NK-92 treated with Interleukin-12 subunit alpha and Interleukin-12 subunit beta, amount 100 ng/mL, for 24 hours (cell line): ENCODE measurements at places on chromosomes 12 and 14.

DNA sequence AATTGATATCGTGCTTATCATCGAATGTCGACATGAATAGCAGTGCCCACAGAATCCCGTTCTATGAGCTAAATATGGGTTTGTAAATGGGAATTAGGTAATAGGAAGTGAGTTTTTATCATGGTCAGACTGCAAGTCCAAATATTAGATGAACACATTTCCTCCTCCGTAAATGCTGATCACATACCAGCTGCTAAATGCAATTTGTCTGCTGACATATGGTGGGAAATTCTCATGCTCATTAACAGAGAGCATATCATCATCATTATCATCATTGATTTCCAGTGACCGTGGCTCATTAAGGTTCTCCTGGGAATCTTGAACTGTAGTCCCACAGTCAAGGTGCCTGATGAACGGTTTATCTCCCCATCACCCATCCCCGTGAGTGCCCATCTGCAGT lies 998.8 kb upstream of the TMEM132C start:
- DNase-seq = no peak

- DNase-seq = no peak
These were observed 94.0 kb downstream of the TBX5 start for GRCh38 chr12:114311974-114312373.

GRCh38 chr12:106273491-106273890 lies 25.7 kb upstream of the CKAP4 start:
- DNase-seq = no peak

- DNase-seq = no peak
These were observed 21.8 kb downstream of the SLC15A4 start for GRCh38 chr12:128801879-128802391.

DNA sequence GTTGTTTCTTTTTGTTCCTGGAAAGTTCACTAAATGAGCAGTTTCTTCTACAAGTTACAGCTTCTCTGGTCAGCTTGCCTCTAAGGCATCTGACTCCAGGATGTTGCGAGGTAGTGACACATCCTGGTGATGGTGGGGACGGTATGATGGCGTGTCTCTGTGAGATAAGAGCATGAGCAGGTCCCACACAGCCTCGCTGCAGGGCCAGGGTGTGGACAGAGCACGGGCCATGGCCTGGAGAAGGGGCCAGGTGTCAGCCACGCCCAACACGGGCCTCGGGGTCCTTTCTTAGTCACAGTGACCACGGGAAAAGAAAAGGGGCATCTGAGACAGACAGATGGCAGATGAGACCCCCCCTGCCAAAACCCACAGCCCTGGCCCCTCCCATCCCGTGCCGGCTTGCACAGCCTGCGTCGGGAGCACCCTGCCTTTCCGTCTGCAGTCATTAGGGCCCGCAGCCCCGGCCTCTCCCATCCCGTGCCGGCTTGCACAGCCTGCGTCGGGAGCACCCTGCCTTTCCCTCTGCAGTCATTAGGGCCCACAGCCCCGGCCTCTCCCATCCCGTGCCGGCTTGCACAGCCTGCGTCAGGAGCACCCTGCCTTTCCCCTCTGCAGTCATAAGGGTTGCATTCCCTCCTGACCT lies 79.3 kb upstream of the DYNC1H1 start:
- DNase-seq = no peak

DNA sequence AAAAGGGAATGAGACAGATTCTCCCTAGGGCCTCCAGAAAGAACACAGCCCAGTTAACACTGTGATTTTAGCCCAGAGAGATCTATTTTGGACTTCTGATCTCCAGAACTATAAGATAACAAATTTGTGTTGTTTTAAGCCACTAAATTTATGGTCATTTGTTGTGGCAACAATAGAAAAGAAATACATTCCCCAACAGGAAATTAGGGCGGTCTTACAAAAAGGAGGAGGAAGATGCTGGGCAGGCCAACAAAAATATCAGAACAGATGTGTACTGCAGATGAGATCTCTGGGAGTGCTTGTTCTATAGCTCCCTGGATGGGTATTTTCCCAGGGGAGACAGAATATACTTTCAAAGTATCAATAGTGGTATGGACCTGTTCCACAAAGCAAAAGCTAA lies 32.0 kb upstream of the SOCS2 start:
- no peak for DNase-seq

- DNase-seq = no peak
These were observed 508.1 kb downstream of the PCNX1 start for GRCh38 chr14:71415404-71415690.

GRCh38 chr12:76878099-76878898 lies 520 bp downstream of the CSRP2 start:
- no peak for DNase-seq

- DNase-seq = no peak
These were observed 71.1 kb upstream of the CCND2 start for GRCh38 chr12:4202487-4202886.

- DNase-seq = no peak
These were observed 23.3 kb downstream of the DMAC2L start for GRCh38 chr14:50335389-50335788.

GRCh38 chr14:37842106-37842505 lies 246.7 kb downstream of the TTC6 start:
- no peak for DNase-seq

DNA sequence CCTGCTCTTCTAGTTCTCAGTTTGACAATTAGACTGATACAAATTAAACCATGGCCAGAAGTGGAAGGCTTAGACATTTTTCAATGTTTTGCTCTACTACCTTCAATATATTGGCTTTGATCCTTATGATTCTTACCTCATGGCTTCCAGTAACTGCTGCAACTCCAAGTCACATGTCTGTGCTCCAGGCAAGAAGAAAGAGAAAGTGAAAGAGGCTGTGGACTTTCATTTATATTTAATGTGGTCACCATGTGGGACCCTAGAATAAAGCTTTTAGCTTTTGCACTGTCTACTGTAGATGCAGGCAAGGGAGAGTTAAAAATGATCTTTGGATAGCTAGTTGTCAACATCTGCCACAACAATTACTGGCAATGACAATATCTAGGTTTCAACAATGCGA lies 214.3 kb upstream of the PDE3A start:
- no peak for DNase-seq

DNA sequence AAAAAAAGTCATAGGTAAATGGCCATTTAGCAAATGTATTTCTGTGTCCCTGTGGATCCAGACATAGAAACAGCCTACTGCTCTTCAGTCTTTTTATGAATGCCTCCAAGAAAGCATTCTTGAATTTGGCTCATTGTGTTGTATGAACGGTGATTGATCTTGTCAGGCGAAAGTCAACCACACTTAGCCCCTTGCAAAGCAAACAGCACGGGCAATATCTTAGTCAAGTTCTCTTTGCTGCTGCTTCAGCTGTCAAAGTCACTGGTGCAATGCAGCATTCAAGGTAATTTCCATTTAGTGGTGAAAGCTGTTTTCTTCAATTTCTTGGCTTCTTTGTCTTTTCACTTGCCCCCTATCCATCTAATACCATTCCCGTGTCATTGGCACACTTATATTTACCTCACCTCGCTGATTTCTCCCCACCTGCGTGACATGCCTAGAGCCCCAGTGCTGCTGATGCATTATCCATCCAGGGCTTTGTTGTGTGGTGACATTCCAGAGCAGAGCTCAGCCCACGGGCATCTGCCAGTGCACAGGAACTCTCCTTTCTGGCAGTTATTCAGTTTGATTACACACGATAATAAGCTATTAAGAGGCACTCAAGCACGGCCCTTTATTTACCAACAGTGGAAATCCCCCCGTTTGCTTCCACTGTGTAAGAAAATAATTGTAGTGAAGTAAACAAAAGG lies 362.3 kb upstream of the NOVA1 start:
- no peak for DNase-seq
